Activated CD8-positive, alpha-beta memory T cell treated with anti-CD3 and anti-CD28 coated beads for 36 hours (primary cell): ENCODE measurements at places on chromosomes 3 and 15. TPM values are rescaled to one million over a fixed set of nuclear protein-coding genes. Genes with fewer than 3 reads are reported as not detected.

Gene COL6A5
- total RNA-seq: not detected

Gene SCG5
- total RNA-seq: 0.70 TPM

Gene NRG4
- total RNA-seq: not detected

Gene NOX5
- not detected for total RNA-seq

Gene CMTM8
- total RNA-seq: 5.1 TPM

Gene RAB6B
- 0.57 TPM for total RNA-seq

Gene C3orf20
- 0.08 TPM for total RNA-seq

Gene PTX3
- total RNA-seq: not detected

Gene CACNA2D2
- total RNA-seq: 0.55 TPM

Gene PLIN1
- total RNA-seq: 0.25 TPM

Gene KBTBD12
- total RNA-seq: not detected

Gene AKAP13
- 104 TPM for total RNA-seq
